ENCODE measurements at places on chromosomes 2 and 18.

GRCh38 chr2:212858496-212858895, 292.9 kb downstream of the IKZF2 start:
- no peak for DNase-seq

- DNase-seq, result no peak
Observed at GRCh38 chr2:168200930-168201583, 46.3 kb downstream of the STK39 start.

DNA sequence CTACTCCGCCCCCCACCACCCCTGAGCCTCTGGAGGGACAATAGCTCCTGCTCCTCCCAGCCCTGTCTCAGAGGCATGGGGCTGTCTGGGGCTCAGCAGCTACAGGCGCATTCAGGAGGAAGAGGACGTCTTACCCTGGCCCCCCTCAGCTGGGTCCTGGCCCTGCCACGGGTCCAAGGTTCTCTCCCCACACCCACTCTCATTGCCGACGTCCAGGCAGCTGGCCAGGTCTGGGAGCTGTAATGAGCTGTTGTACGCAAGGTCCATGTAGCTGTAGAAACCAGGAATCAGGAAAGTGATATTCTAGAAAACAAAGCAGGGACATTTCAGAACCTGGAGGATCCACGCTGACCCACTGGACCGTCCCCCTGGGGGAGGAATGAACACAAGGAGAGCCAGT, 13.5 kb downstream of the PASK start:
- DNase-seq, result no peak

DNA sequence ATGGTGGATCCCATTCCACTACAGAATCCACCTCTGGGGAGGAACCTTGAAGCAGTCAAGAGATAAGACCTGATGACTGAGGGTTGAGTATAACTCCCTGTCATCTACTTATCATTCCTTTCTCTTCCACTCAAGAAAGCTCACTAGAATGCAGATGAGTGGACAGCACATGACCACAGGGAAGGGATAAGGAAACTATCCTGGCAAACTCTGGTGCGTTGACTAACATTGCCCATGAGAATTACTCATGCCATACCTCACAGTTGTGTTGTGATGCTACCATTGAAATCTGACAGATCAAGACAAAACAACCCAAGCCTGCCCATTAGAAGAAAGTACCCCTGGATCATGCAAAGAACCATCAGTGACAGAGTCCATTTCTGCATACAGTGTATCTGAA, 26.5 kb downstream of the SLC16A14 start:
- no peak for DNase-seq

- DNase-seq, result no peak
Observed at GRCh38 chr18:72375618-72376017, 168.5 kb downstream of the CBLN2 start.

DNA sequence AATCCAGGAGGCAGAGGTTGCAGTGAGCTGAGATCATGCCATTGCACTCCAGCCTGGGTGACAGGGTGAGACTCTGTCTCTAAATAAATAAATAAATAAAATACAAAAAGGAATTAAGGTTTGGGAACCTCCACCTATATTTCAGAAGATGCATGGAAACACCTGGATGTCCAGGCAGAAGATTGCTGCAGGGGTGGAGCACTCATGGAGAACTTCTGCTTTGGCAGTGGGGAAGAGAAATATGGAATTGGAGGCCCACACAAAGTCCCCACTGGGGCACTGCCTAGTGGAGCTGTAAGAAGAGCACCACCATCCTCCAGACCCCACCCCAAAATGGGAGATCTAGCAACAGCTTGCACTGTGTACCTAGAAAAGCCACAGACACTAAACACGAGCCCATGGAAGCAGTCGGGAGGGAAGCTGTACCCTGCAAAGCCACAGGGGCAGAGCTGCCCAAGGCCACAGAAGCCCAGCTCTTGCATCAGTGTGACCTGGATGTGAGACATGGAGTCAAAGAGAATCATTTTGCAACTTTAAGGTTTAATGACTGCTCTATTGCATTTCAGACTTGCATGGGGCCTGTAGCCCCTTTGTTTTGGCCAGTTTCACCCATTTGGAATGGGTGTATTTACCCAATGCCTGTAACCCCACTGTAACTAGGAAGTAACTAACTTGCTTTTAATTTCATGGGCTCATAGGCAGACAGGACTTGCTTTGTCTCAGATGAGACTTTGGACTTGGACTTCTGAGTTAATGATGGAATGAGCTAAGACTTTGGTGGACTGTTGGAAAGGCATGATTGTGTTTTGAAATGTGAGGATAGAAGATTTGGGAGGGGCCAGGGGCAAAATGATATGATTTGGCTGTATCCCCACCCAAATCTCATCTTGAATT, 265.3 kb downstream of the ZEB2 start:
- no peak for DNase-seq
